Spinal cord (tissue), 10 donors: ENCODE measurements at places on chromosomes 16 and 17.

GRCh38 chr16:24069036-24069590, 187.0 kb upstream of the CACNG3 start:
- DNase-seq: no peak

DNA sequence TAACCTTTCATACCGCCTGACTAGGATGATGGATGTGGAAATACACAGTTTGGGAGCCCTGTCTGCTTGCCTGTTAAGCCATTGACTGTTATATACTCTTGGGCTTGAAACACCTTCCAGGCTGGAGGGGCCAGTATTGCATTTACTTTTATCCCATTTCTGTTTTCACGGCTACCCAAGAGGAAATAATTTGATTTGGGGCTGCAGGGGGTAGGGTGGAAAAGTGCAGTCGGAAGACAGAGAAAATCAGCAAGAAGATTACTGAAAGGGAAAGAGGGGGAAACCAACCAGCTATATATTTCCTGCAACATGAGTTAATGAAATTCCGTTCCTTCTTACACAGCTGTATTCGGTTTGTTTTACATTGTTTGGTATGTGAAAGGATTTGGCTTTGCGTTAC, 202.5 kb downstream of the CDH13 start:
- DNase-seq: no peak

- DNase-seq: no peak
These were observed 53.8 kb downstream of the MRC2 start for GRCh38 chr17:62681061-62681938.

DNA sequence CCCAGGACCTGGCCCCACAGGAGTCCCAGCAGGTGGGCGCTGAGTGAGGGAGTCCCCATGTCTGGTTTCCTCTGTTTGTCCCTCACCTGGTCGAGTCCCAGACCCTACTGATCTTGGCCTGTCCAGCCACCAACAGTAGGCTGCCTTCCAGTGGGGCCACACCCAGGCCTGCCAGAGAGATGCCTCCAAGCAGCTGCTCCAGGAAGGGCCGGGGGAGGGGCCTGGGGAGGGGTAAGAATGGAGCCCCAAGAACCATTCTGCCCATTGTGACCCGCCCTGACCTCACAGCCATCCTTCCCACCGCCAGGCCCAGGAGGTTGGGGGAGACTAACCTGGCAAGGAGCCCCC, 736 bp downstream of the SPATA20 start:
- no peak for DNase-seq

GRCh38 chr17:34146440-34147043, 108.5 kb upstream of the CCL2 start:
- DNase-seq: peak; percentile 23

DNA sequence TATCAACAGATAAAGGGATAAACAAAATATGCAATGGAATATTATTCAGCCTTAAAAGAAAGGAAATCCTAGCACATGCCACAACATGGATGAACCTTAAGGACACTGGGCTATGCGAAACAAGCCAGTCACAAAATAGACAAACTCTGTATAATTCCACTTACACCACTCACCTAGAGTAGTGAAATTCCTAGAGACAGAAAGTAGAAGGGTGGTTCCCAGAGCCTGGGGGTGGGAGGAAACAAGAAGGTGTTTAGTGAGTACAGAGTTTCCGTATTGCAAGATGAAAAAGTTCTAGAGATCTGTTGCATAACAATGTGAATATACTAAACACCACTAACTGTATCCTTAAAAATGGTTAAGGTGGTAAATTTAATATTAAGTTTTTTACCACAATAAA, 10.0 kb downstream of the SPOP start:
- DNase-seq: no peak

DNA sequence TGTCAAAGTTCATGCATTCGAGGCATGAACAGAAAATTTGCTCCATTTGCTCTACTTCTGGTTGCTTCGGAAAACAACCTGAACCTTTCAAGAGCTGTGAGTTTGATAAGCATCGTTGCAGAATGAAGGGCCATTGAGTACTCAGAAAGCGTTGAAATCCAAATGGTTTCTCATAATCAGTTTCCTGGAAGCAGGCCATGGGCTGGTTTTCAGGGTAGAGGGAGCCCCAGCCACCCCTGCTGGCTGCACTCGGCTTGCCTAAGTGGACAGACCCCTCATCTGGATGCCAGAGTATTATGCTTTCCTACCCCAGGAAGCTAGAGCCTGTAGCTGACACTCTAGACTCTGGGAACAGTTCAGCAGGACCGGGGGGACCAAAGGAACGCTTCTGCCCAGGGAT, 24.4 kb downstream of the SCNN1G start:
- no peak for DNase-seq

- DNase-seq: no peak
These were observed 81.0 kb downstream of the RPTOR start for GRCh38 chr17:80625627-80626026.

GRCh38 chr16:50473356-50473945, 74.7 kb upstream of the NKD1 start:
- DNase-seq: no peak

GRCh38 chr16:70653406-70653805, 7.0 kb downstream of the IL34 start:
- DNase-seq: no peak

- DNase-seq: no peak
These were observed 1.8 kb downstream of the HMOX2 start for GRCh38 chr16:4477966-4478365.

DNA sequence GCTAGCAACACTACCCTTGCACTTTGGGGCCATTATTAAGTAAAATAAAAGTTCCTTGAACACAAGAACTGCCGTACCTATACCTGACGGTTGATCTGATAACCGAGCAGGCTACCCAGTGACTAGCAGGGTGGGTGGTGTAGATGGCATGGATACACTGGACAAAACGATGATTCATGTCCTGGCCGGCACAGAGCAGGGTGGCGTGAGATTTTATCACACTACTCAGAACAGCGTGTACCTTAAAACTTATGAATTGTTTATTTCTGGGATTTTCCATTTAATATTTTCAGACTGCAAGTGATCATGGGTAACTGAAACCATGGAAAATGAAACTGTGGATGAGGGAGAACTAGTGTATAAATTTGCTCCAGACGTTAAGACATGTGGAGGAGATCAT, 41.0 kb upstream of the MSI2 start:
- no peak for DNase-seq

- DNase-seq: no peak
These were observed 6.6 kb upstream of the HEXIM2 start for GRCh38 chr17:45155029-45155428.

DNA sequence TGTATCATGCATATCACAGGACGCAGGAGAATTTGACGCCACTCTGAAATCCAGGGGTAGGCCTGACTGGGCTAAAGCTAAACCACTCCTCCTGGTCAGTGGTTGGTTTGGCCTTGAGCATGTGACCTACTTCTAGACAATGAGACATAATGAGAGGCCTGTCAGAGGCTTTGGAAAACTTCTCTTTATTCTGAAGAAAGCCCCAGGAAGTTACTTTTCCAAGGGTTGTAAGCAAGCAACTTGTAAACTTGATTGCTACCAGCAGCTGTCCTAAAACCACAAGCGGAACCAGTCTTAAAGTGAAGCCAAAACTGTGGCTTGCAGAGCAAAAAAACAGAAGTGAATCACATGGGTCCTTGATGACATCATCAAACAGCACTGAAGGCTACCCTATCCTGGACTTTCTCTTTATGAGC, 138.2 kb upstream of the COX10 start:
- DNase-seq: peak; percentile 36

DNA sequence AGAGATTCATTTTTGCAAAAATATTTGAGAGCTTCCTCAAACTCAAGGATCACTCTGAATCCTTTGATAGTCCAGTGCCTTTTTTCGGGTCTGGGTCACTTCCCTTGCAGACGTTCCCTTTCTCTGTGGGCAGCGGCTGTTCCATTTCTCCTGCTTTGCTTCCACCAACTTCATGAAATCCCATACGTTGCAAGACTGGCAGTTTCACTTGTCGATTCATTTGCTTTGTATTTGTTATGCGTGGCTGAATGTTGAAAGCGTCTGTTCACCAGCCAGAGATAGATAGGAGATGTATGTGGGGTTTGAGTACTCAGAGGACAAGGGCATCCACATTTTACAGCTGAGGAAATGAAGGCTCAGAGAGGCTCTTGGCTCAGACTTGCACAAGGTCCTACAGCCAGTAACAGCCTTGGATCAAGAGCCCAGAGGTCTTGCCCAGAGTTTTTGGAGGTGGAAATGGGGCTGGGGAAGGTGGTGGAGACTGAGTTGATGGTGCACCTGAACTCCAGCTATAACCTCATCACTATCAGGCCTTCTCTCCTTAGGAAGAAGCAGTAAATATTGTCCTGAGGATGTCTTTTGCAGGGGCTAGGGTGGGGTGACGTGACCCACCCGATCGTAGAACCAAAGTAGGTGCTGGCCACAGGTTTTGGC, 1.3 kb upstream of the CCDC102A start:
- peak; percentile 29 for DNase-seq

DNA sequence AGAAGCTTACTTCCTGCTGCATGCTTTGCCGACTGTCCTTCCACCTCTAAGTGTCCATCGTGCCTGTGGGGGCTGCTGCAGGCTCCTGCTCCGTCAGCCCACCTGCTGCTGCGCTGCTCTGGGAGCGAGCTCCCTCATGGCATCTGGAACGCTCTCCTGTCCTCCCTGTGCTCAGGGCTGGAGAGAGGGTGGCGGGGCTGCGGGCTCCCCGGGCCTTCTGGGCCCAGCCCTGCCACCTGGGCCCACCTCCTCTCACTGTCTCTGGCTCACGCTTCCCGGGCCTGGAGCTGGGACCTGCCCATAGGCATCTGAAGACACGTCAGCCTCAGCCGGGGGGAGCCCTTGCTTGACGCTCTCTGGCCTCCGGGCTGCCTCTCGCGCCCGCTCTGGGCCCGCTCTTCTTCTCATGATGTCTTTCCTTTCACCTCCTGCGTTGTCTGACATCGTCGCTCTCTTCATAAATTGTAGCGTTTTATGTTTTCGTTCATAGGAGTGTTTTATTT, 27.0 kb downstream of the NME3 start:
- no peak for DNase-seq
